Stimulated activated CD8-positive, alpha-beta memory T cell treated with anti-CD3 and anti-CD28 coated beads, Interleukin-7, amount 100 ng/mL, for 24 hours (primary cell): ENCODE measurements at places on chromosomes 1 and 21.

DNA sequence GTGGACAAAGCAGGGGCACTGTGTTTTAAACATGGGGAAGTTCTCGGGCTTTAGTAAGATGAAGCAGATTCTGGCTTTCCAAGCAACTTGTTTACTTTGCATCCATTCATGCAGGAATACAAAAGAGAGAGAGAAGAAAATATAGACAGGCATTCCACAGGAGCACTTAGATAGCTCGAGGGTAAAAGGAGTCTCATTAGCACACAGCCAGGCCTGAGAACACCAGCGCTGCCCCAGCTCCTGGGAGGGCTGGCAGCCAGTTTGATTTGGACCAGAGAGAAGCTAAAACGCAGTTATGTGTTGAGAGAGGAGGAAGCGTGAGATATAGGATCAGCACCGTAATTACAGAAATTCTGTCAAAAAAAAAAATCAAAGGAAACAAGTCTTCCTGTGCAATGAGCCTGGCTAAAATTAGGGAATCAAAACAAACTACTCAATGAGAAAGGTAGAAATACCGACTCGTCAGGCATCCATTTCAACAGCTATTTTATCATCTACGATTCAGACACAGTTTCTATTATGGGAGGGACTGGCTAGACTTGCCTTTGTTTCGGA is 68.2 kb downstream of the CLSTN1 start:
- DNase-seq, result no peak

GRCh38 chr1:161068306-161069234 is 1.1 kb downstream of the ARHGAP30 start:
- peak; percentile 62 for DNase-seq

GRCh38 chr21:38959692-38960061 is 153.9 kb downstream of the ETS2 start:
- no peak for DNase-seq

- no peak for DNase-seq
These were observed 52.9 kb downstream of the STUM start for GRCh38 chr1:226601456-226601855.

DNA sequence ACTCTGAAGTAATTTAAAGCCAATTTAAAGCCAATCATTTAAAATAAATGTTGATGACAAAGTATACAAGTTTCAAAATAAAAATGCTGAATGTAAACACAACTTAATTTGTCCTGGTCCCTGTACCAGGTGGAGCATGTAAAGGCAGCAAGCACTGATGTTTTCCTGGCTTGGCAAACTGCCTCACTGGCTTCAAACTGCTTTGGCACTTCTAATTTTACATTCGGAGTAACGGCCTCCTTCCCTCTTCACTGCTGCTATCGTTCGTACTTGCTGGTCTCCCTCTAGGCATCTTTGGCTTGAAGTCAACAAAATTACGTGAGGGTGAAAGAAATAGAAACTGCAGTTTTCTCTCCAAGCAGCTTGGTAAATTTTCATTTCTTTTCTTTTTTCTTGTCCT is 287.9 kb downstream of the LTN1 start:
- no peak for DNase-seq

DNA sequence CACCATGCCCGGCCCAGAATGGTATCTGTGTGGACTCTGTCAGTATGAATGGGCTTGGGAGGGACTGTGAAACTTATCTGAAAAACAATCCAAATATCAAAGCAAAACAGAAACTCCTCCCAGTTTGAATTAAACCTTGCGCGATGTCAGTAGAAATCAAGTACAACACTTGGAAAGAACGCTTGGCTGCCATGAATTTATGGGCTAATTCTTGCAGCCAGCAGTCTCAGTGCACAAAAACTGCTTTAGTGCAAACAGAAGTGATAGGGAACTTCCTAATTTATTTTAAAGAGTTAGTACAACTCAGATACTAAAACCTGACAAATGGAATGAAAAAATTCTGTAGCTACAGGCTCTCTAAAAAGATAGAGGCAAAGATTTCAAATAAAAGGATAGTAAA is 8.5 kb downstream of the CLCA1 start:
- DNase-seq, result no peak

GRCh38 chr1:203596673-203597210 is 29.9 kb upstream of the ATP2B4 start:
- no peak for DNase-seq

- DNase-seq, result peak; percentile 42
These were observed at the start of gene PIK3C2B for GRCh38 chr1:204494281-204495077. PIK3C2B (minus strand) TSS chr1:204494805; CDS start chr1:204469802, 25,003 bp downstream.

GRCh38 chr1:165476776-165477175 is 31.9 kb upstream of the RXRG start:
- DNase-seq, result no peak

- DNase-seq, result no peak
These were observed 98.5 kb upstream of the DMRTA2 start for GRCh38 chr1:50521703-50522102.

GRCh38 chr1:164629971-164630370 is 71.0 kb downstream of the PBX1 start:
- no peak for DNase-seq

DNA sequence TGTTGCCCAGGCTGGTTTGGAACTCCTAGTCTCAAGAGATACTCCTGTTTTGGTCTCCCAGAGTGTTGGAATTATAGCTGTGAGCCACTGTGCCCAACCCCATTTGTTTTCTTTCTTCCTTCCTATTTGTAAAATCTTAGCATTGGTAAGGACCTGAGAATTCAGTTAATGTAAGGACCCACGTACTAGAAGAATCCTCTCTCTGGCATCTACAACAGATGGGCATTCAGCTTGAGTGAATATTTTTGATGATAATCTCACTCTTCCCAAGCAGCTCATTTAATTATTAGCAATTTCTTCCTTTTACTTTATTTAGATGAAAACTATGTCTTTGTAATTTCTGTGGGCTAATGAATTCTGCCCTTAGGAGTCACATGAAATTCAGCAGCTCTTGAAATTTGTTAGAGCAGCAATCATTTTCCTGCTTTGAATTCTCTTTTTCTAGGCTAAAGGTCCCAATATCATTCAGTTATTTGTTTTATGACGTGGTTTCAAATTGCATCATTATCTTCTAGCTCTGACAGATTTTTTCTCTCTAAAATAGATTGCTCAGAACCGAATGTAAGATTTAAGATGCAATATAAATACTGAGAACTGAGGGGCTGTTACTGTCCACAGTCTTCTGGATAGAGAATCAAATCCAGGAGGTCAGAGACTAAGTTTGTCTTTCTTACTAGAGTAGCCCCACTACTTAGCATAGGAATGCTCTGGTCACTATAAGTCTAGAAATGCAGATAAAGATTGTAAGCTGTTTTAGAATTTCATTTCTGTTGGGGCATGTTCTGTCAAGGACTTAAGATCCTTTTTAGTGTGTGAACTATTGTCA is 59.4 kb downstream of the EPB41 start:
- no peak for DNase-seq

- DNase-seq, result no peak
These were observed 228.5 kb downstream of the CACNA1E start for GRCh38 chr1:181711820-181712219.

- DNase-seq, result no peak
These were observed 9.0 kb downstream of the ZNF697 start for GRCh38 chr1:119639109-119639508.

DNA sequence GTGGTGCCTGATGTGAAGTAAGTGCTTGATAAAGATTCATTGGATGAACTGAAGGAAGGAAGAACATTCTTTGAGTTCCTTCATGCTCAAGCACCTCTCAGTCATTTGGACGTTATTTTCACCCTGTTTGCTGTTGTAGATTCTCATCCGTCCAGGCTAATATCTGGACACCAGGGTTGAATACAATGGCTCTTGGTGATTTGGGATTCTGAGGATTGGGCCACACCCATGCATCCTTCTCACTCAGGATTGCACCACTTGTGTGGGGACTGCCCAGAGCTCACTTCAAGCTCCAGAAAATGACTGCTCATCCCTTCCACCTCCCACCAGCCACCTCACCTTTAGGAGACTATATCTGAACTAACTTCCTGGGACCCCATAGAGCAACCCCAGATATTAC is 117.1 kb upstream of the IPO9 start:
- no peak for DNase-seq

DNA sequence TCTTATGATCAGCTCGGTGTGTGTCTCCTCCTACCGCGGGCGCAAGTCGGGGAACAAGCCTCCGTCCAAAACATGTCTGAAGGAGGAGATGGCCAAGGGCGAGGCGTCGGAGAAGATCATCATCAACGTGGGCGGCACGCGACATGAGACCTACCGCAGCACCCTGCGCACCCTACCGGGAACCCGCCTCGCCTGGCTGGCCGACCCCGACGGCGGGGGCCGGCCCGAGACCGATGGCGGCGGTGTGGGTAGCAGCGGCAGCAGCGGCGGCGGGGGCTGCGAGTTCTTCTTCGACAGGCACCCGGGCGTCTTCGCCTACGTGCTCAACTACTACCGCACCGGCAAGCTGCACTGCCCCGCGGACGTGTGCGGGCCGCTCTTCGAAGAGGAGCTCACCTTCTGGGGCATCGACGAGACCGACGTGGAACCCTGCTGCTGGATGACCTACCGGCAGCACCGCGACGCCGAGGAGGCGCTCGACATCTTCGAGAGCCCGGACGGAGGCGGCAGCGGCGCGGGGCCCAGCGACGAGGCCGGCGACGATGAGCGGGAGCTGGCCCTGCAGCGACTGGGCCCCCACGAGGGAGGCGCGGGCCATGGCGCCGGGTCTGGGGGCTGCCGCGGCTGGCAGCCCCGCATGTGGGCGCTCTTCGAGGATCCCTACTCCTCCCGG is 1.5 kb downstream of the KCNC4 start:
- DNase-seq, result no peak

DNA sequence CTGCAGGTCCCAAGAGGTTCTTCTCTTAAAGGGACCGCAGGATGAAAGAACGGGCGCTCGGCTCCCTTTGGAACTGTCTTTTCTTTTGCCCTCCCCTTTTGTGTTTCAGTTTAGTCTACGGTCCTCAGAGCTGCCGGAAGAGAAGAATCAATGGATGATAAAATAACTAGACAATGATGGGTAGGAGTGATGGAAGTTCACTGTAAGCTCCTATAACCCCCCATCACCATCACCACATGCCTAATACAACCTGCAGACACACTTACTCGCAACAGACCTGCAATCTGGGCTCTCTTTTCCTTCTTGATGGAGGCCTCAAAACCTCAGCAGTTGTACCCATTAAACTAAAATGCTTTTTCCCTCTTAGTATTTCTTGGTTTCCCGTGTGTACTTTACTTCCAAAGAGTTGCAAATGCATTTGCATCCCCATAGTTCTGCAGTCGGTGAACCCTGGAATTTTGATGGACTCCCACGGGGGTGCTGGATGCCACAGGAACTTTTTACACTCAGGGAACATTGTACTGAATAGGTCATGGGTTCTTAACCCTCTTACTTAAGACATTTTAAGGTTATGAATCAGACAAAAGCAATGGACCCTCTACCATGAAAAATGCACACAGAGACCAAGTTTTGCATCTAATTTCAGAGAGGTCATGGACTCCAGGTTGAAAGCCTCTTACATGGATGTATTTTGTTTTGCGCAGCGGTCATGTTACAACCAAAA is 633 bp upstream of the RFX5 start:
- no peak for DNase-seq

DNA sequence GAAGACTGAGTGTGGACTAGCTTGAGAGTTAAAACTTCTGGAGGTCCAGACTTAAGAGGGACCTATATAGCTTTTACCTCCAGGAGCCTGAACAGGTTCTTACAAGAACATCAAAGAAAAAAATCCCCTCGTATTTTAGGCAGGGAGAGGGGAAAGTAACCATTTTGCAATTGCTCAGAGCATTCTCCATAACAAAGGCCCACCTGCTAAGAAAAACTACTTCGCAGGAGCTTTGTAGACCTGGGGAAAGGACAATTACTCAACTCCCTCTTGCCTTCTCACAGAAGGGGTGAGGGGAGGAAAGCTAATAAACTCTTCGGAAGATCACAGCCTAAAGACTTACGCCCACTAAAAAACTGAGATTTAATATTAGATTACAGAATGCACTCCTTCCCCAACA is 86.3 kb downstream of the RERE start:
- DNase-seq, result no peak

GRCh38 chr21:44487831-44488230 is 32.5 kb downstream of the LRRC3 start:
- peak; percentile 27 for DNase-seq

DNA sequence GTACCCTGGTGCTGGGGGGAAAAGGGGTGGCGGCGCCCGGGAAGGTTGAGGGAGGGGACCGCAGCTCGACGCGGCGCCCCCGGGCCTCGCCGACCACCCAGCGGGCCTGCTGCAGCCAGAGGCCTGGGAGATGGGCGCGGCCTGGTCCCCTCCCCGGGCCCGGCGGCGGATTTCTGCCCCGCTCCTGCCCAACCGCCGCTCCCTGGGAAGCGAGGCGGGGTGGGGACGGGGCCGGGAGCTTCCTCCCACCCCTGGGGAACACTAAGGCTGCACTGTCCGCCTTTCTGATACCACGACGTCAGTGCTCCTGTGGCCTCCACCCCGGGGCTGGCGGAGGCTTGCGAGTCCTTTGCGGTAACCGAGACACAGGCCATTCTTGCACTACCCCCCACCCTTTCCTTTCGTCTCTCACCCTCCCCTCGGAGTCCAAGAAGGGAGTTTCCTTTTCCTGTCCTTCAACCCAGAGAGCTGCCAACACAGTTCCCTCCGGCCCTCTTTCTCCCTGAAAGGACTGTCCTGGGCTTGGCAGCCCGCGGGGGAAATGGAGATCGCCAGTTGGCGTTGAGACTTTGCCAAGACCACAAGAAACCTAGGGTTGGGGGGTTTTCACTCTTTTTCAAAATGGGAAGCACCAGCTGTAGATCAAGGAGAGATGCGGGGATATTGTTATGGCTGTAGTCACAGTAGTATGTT is 742 bp downstream of the SH3GLB1 start:
- DNase-seq, result no peak

DNA sequence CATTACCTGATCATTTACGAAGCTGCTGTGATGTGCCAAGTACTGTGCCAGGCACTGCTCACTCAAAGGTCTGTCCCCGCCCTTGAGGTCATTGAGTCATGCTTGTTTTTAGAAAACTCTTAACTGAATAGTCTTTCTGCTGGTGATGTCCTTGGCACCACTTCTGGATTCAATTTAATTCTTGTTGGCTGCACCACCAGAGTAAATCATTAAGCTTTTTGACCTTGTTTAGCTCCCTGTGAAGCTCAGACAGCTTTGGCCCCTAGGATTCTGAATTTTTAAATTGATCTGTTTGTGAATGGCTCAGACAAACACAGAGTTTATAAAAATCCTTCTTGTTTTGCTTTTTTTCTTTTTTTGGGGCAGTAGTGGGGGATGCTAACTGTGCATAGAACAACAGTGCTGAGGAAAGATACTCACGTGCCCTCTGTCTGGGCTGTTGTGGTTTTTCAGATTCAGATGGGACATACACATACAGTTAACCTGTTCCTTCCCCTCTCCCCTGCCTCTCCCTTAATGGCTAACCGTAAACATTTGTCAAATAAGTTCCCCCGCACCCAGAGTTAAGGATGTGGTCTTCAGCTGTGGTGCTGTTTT is 67.6 kb downstream of the MTR start:
- no peak for DNase-seq
